Tongue (tissue), 3 donors: ENCODE measurements at places on chromosomes 6 and 20. TPM values are rescaled to one million over a fixed set of nuclear protein-coding genes. Genes with fewer than 3 reads are reported as not detected.

DNA sequence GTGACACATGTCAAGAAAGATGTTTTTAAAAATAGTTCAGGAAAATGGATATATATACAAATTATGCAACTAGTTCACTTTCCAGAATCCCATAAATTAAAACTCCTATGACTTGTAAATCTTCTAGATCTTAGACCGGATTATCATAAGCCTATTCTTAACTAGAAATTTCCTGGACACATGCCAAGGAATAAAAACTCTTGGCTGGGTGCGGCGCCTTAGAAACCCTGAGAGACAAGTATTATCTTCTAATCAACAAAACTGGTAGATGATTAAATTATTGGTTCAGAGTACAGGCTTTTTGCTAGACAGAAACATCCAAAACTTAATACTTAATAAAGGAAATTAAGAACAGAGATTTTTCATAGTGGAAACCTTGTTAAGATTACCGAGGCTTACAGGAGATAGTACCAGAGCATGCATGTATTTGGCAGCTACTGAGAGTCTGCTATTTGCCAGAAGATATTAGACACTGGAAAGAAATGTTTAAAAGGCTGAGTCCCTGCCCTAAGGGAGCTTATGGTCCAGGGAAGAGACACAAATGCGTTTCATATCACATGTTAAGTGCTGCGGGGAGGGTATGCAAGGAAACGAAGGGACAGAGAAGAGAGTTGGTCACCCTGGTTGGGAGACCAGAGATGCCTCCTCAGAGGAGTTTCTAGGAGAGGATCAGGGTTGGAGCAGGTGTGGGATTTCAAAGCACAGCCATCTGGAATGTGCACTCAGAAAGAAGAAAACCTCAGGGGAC lies 46.5 kb upstream of the IFNGR1 start:
- DNase-seq = peak; percentile 50

SMPD2 gene
- total RNA-seq = 6.2 TPM

GRCh38 chr20:59170406-59171349 lies 7.1 kb downstream of the ZNF831 start:
- no peak for DNase-seq

GRCh38 chr20:32089637-32090362 lies 19.7 kb upstream of the TM9SF4 start:
- DNase-seq = no peak
